Esophagus squamous epithelium (tissue), 5 donors: ENCODE measurements at places on chromosomes 16 and 17.

DNA sequence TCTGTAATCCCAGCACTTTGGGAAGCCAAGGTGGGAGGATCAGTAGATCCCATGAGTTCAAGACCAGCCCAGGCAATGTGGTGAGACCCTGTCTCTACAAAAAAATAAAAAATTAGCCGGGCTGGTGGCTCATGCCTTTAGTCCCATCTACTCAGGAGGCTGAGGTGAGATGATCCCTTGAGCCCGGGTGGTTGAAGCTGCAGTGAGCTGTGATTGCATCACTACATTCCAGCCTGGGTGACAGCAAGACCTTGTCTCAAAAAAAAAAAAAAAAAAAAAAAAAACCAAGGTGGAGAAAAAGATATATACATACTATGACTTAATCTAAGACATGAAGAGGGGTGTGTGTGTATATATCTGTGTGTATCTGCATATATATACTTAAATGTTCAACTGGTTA is 26.7 kb downstream of the BBS2 start:
- DNase-seq, result no peak

GRCh38 chr17:30021708-30022317 is 80.4 kb downstream of the EFCAB5 start:
- no peak for DNase-seq

GRCh38 chr17:44314524-44314868 is 6.1 kb downstream of the RUNDC3A start:
- DNase-seq, result no peak

- DNase-seq, result no peak
These were observed 39.3 kb downstream of the IL21R start for GRCh38 chr16:27441276-27441675.

- DNase-seq, result no peak
These were observed 101.5 kb upstream of the SMIM36 start for GRCh38 chr17:55612691-55613141.

GRCh38 chr17:58081646-58082340 is 1.4 kb upstream of the DYNLL2 start:
- no peak for DNase-seq

DNA sequence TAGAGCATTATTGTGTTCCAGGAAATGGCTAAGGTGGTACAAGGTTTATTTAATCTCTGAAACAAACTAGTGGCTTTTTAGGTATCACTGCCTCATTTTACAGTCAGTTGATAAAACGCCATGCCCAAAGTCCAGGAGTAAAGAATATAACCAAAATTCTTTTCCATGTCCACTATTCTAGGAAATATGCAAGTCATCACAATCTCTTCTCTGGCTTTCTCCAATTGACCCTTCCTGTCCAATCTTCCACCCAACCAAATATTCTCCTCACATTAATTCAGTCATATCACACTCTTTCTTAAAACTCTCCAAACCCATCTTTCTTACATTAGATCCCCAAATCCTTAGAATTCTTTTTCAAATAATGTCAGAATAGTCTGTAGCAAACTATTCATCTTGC is 1110.0 kb upstream of the CDH8 start:
- DNase-seq, result no peak

- no peak for DNase-seq
These were observed 6.8 kb downstream of the MAPK8IP3 start for GRCh38 chr16:1712791-1713261.

GRCh38 chr17:50836826-50837225 is 1.4 kb downstream of the WFIKKN2 start:
- no peak for DNase-seq

DNA sequence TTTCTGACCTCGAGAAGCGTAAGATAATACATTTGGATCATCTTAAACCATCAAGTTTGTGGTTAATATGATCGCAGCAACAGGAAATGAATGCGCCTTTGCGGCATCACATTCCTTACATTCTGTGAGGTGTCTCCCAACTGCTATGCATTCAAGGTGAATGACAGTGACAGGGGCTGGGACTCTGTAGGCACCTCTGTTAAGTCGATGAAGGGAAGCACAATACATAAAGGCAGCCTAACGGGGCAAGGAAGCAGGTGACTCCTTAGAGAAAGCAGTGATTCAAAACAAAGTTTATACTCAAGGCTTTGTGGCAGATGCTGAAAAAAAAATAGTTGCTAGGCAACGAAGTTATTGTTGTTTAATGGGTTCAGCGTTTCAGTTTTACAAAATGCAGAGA is 21.6 kb upstream of the EVPL start:
- no peak for DNase-seq

DNA sequence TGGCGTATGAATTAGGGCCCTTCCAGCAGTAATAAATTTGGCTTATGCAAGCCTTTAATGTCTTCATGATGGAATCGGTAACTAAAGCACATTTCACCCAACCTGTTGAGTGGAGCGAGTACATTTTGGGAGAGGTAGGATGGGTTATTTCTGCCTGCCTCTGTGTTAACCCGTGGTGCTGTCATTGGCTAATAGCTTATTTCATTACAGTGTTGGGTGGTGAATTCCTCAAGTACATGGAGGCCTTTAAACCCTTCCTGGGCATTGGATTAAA is 17.8 kb upstream of the TBKBP1 start:
- DNase-seq, result no peak

GRCh38 chr17:34761646-34762045 is 182.3 kb downstream of the TMEM132E start:
- DNase-seq, result no peak

DNA sequence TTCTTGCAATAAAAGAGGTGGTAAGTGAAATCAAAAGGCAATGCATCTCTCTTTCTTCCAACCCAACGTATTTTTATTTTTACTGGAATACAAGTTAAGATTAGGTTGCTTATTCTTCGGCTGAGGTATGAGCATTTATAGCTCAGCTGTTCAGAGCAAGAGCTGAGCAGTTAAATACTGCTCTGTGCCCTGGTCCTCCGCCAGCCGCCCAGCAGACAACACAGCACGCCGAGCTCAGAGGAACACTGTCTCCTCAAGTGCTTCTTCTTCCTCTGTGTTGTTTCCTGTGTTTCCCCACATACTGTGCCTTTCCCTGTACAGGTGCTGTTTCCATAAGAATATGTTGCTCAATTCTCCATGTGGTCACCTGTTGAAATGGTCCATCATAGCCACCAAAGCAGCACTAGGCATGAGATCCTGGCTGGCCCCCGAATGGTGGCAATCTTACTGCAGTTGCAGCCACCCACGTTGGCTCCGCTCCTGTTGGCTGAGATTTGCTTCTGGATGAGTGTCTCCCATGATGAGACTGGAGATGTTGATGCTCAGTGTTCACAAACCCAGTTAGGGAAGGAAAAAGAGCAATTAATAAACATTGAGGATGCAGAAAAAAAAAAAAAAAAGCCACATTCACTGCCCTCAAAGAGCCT is 515.3 kb downstream of the GRIN2A start:
- DNase-seq, result no peak

DNA sequence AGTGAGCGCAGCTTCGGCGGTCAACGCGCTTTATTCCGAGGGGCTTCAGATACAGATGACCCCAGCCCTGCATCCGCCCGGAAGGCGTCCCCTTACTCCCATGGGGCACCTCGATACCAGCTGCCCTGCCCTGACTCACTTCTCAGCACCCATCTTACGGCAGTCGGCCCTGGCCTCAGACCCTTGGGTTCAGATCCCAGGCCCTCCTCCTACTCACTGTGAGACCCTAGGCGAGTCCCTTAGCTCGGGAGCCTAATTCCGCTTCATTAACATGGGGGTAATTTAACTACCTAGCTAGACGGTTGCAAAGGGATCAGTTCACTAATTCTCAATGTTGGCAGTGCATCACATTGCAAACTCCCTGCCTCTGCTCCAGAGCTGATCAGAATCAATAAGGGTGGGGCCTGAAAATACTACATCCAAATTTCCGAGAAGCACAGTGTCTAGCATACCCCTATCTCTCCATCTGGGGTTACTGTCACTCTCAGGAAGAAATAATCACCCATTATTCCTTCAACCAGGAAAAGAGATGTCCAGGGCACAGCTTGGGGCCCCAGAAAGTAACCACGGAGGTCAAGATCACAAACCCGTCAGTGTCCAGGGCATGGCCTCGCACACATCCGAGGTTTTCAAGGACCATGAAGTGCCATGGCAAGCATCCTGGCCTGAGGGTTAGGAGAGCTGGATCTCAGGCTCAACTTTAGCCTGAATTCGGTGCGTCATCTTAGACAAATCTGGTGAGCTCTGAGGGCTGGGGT is 415 bp upstream of the FLOT2 start:
- no peak for DNase-seq

DNA sequence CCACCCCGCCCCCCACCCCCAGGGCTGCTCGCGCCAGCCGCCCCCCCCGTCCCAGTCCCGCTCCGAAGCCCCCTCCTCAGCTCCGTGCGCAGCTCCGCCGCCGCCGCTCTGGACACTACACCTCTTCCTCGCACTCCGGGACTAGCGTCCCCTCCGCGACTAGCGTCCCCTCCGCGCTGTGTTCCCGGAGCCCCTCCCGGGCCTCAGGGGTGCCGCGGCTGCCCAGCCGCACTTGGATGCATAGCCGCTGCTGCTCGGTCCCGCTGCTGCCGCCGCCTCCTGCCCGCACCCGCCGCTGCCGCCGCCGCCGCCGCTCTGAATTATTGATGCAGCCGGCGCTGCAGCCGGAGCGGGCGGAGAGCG is at the start of gene CBLN1:
TSS of gene CBLN1 (minus strand) at position 359 of the 363 bp plus-strand sequence. CDS start 373 bp downstream, outside the sequence.
- DNase-seq, result no peak

- no peak for DNase-seq
These were observed 24.9 kb downstream of the SAP30BP start for GRCh38 chr17:75691801-75692626.

GRCh38 chr17:31550389-31551056 is 159.0 kb downstream of the RAB11FIP4 start:
- DNase-seq, result no peak

DNA sequence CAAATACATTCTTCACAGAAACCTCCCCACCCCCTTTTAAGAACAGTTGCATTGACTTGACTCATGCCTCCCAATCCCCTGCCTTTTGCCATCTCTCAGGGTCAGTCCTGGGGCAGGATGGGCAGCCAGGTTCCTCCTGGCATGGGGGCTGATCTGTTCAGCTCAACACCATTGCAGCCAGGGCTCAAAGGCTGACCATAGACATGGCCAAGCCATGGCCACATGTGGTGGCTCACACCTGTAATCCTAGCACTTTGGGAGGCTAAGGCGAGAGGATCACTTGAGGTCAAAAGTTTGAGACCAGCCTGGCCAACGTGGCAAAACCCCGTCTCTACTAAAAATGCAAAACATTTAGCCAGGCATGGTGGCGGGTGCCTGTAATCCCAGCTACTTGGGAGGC is 14.1 kb downstream of the ATP2C2 start:
- no peak for DNase-seq

GRCh38 chr16:89827383-89828198 is 684 bp upstream of the SPIRE2 start:
- DNase-seq, result no peak

- no peak for DNase-seq
These were observed 17.3 kb upstream of the RBL2 start for GRCh38 chr16:53417011-53417410.

- no peak for DNase-seq
These were observed 275.3 kb downstream of the PARN start for GRCh38 chr16:14354561-14355351.

DNA sequence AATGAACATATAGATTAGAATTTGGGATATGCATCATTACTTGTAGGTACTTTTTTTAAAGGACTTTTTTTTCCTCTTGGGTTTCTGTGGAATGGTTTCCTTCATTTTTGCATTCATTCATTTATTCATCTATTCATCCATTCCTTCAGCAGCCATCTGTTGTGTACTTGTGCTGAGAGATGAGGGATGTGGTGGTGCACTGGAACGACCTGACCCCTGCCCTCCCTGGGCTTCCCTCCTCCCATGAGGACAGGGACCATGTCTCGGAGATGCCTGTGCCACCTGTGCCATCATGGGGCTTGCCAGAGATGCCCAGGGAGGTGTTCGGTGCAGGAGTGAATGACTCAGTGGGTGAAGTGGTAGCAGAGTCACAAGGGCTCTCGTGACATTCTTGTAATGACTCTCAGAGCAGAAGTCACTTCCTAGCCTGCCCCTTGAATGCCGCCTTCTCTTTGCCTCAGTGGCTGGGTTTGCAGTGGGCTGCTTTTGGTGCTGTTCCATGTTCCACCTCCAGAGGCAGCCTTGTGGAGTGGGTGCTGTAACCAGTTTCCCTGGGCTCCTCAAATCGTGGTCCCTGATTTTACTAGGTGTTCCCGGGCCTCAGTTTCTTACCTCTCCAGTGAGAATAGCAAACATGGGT is 43.9 kb downstream of the CLEC16A start:
- no peak for DNase-seq

DNA sequence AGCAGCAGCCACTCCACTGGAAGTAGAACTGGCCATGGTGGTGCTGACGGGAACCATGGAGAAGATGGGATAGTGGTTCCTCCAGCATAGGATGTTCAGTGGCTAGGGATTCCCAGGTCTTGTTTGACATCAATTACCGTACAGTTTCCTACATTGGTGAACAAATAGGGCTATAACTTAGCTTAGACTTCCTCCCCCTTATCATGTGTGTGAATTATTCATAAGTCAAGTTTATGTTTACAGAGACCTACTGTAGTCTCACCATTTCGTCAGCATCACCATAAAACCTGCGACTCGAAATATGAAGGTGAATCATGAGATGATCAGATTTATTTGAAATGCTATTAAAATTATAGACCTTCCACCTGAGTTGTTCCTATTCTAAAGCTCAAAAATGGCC is 1.2 kb downstream of the KRTAP2-3 start:
- DNase-seq, result no peak

- DNase-seq, result no peak
These were observed 2.2 kb downstream of the HOXB2 start for GRCh38 chr17:48542698-48543106.

- no peak for DNase-seq
These were observed 102.3 kb upstream of the C17orf78 start for GRCh38 chr17:37273409-37274051.

DNA sequence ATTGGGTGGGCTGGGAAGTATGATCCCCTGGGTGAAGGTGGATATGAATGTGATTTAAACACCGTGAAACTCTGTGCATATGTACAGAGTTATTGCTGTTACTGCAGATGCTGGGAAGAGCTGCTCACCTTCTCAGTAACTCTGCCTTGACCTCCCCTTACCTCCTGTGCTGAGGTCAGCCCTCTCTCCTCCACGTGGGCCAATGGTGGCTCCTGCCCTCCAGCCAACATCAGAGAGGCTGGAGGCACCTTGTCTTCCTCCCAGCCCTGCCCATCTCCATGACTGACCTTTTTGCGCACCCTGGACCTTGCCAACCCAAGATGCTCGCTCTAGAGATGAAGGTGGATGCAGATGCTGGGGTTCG is 387 bp upstream of the ASB16 start:
- no peak for DNase-seq

- no peak for DNase-seq
These were observed 8.0 kb upstream of the CCL1 start for GRCh38 chr17:34370997-34371395.
